ENCODE measurements at places on chromosomes 6 and 20. TPM values are rescaled to one million over a fixed set of nuclear protein-coding genes. Genes with fewer than 3 reads are reported as not detected.
A peak's percentile ranks its signal among the peaks of the same experiment; 100 is the strongest.

GRCh38 chr20:32458061-32458836 lies 100.1 kb downstream of the ASXL1 start:
- H3K27ac ChIP-seq = no peak overlapping the region
- no peaks in the 10 kb centered on the region for H3K27me3 ChIP-seq
- peaks cover 13% of the 10 kb centered on the region for H3K4me1 ChIP-seq
- DNase-seq = no peak

- peaks cover 30% of the 10 kb centered on the region for H3K4me1 ChIP-seq
- no peaks in the 10 kb centered on the region for H3K27me3 ChIP-seq
- no peak overlapping the region for H3K4me3 ChIP-seq
- H3K36me3 ChIP-seq = no peaks in the 10 kb centered on the region
- H3K27ac ChIP-seq = peak overlapping the region; percentile 76
These were observed 2.8 kb downstream of the RAET1E start for GRCh38 chr6:149895048-149895590.

The MICA gene
- 36.6 TPM for total RNA-seq

DNA sequence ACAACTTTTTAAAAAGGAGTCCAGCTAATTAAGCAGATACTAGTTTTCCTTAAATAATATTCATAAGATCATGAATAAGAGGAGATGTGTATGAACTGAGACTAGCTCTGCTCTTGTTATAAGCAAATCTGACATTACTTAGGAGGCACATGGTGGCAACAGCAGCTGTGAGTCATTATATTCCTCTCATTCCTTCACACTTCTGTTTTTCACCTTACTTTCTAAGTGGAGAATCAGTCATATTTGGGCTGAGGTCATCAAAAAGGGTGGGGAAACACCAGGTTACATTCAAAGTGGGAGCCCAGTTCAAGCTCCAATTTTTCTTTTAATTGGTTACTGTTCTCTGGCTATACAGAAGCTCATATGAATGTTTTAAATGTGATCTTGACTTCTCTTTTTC lies 6.0 kb upstream of the RIPPLY2 start:
- no peak overlapping the region for H3K27ac ChIP-seq
- no peaks in the 10 kb centered on the region for H3K36me3 ChIP-seq
- no peak overlapping the region for H3K4me3 ChIP-seq
- no peaks in the 10 kb centered on the region for H3K4me1 ChIP-seq
- H3K27me3 ChIP-seq = peaks cover 21% of the 10 kb centered on the region
- DNase-seq = no peak

The OR2J3 gene
- not detected for total RNA-seq

DNA sequence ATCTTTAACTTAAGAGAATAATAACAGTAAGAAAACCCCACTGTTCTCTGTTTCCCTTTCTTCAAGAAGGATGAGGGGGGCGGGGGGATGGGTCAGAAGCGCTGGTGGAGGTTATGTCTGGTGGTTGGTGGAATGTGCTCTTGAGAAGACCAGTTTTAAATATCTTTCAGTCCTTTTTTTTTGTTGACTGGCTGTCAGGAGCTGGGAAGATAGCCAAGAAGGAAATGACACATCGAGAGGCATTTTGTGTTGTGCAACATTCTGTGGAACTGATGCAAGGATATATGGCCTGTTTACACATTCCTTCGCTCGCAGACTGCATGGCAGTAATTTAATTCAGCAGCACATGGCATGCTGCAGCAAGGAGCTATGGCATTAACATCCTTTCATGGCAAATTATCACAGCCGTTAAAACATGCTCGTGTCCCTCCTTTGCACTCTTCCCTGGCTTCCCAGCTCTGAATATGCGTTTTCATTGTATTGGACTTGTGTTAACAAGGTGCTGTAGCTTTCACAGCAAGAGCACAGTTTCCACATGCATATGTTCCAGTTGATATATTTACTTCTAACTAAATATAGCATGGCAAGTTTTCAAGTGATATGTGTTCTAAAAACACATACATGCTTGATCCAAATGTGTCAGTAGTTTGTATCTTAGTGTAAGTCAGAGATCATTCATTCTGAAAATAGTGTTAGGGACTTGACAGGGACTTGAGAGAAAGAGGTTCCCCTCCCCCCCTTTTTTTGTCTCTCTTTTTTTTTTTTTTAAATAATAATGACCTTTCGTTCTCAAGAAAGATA lies 68.2 kb upstream of the SUPT3H start:
- peak overlapping the region; percentile 72 for H3K27ac ChIP-seq
- peak; percentile 73 for DNase-seq
- H3K36me3 ChIP-seq = no peaks in the 10 kb centered on the region
- H3K27me3 ChIP-seq = no peaks in the 10 kb centered on the region

GRCh38 chr6:24205020-24205492 lies 79.0 kb downstream of the NRSN1 start:
- H3K36me3 ChIP-seq = no peaks in the 10 kb centered on the region
- H3K27me3 ChIP-seq = no peaks in the 10 kb centered on the region
- DNase-seq = no peak
- H3K27ac ChIP-seq = no peak overlapping the region
- no peaks in the 10 kb centered on the region for H3K4me1 ChIP-seq

DNA sequence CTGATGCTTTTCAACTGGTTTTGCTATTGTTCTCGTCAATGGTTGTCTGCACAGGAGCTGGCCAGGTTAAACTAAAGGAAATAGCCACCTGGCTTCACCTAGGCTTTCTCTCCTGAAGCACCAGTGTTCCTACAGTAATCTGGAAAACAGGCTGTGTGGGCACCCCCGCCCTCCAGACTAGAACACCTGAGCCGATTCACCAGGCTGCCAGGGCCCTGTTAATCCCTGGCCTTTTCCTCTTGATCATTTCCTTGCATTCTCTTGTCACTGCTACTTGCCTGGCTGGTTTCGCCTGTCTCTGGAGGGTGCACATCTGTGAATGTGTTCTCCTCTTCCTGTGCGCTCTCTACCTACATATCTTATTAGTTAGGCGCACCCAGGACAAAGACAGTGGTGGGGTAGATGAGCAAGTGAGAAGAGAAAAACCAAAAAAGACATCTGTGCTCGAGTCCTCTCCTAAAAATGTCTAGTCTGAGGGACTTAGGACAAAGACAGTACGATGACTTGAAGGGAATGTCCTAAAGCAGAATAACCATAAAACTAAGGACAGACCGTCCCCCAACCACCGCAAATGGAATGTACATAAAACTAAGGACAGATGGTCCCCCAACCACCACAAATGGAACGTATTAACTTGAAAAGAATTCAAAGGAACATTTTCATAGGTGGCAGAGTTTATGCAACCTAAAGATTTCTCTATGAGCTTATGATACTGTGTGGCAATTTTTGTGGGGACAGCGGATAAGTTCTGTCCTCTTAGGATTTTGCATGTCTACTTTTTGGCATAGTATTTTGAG lies 45.9 kb upstream of the EMILIN3 start:
- no peak overlapping the region for H3K4me3 ChIP-seq
- no peaks in the 10 kb centered on the region for H3K27me3 ChIP-seq

DNA sequence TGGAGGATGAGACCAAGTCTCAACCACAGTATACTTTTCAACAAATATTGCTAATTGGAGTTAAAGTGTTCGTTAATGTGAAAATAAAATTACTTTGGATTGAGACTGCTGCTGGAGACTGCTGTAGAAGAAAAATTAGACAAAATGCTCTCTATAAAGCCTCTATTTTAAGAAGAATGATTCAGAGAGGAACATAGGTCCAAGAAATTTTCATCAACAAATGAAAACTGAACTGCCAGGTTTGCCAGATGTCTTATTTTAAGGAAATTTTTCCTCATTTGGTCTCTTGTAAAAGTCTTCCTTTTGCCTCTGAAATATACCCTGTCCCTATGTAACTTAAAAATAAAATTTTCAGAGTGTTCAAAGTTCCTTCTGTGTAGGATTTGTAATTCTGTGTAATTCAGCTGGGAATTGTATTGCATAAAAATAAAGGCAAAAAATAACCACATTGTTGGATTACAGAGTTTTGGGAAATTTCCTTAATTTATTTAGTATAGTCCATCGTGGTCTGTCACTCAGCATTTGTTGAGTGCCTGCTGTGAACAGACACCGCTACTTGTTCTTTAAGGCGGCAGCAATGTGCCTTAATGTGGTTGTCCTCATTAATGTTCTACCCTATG lies 27.4 kb downstream of the ANKS1A start:
- DNase-seq = no peak
- no peaks in the 10 kb centered on the region for H3K36me3 ChIP-seq
- H3K4me1 ChIP-seq = peaks cover 22% of the 10 kb centered on the region
- no peaks in the 10 kb centered on the region for H3K27me3 ChIP-seq
- no peak overlapping the region for H3K4me3 ChIP-seq

The KCNK5 gene
- 10.0 TPM for total RNA-seq

DNA sequence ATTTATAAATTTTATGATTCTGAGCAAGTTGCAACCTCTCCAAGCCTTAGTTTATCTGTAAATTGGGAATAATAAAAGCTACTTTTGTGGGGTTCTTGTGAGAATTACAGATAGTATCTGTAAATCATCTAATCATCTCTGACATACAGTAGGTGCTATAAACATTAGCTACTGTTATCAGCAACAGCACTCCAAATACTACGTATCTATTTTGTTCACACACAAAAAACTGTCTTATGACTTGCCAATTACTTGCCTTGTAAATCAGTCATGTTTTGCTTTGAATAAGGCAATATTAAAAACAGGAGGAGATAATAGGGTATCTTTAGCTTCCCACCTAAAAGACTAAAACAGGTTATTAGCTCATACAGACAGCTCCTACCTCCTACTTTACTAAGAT lies 36.7 kb downstream of the DTNBP1 start:
- H3K4me3 ChIP-seq = no peak overlapping the region
- no peaks in the 10 kb centered on the region for H3K27me3 ChIP-seq
- no peaks in the 10 kb centered on the region for H3K36me3 ChIP-seq
- H3K4me1 ChIP-seq = peaks cover 32% of the 10 kb centered on the region
- no peak overlapping the region for H3K27ac ChIP-seq

GRCh38 chr6:5499644-5500306 lies 238.5 kb downstream of the FARS2 start:
- H3K27me3 ChIP-seq = no peaks in the 10 kb centered on the region
- no peak for DNase-seq
- H3K27ac ChIP-seq = no peak overlapping the region
- no peaks in the 10 kb centered on the region for H3K4me1 ChIP-seq
- H3K4me3 ChIP-seq = no peak overlapping the region
- H3K36me3 ChIP-seq = no peaks in the 10 kb centered on the region
